ENCODE measurements at places on chromosomes 3 and 15.

GRCh38 chr3:13015286-13016082, 57.7 kb downstream of the IQSEC1 start:
- no peak for DNase-seq

GRCh38 chr3:182487143-182487542, 306.2 kb upstream of the ATP11B start:
- no peak for DNase-seq

DNA sequence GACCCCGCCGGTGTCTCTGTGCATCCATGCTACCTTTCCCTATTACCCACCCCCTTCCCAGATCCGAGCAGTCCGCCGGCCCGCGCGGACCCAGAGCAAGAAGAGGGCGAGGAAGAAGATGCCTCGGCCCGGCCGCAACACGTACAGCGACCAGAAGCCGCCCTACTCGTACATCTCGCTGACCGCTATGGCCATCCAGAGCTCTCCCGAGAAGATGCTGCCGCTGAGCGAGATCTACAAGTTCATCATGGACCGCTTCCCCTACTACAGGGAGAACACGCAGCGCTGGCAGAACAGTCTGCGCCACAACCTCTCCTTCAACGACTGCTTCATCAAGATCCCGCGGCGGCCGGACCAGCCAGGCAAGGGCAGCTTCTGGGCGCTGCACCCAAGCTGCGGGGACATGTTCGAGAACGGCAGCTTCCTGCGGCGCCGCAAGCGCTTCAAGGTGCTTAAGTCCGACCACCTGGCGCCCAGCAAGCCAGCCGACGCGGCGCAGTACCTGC, 788 bp downstream of the FOXB1 start:
- DNase-seq = no peak

DNA sequence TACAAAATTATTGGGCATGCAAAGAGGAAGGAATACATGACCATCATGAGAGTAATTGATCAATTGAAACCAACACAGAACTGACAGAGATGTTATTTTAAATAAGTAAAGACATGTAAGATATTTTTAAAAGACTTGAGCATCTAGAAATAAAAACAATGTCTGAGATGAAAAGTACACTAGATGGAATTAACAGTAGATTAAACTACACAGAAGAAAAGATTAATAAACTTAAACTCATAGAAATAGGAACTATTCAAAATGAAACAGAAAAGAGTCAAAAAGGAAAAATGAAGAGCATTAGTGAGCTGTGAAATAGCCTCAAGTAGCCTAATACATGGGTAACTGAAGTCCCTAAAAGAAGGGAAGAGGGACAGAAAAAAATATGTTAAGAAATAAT, 8.5 kb upstream of the ARF4 start:
- DNase-seq = no peak

- no peak for DNase-seq
These were observed 23.1 kb downstream of the P3H2 start for GRCh38 chr3:190097617-190098016.

GRCh38 chr15:35596285-35596684, 50.3 kb upstream of the DPH6 start:
- no peak for DNase-seq

GRCh38 chr3:185760088-185760487, 64.8 kb downstream of the IGF2BP2 start:
- no peak for DNase-seq

GRCh38 chr3:125200731-125201139, 11.8 kb downstream of the SLC12A8 start:
- DNase-seq = no peak

GRCh38 chr3:196202516-196202970, 8.7 kb downstream of the ZDHHC19 start:
- DNase-seq = no peak

DNA sequence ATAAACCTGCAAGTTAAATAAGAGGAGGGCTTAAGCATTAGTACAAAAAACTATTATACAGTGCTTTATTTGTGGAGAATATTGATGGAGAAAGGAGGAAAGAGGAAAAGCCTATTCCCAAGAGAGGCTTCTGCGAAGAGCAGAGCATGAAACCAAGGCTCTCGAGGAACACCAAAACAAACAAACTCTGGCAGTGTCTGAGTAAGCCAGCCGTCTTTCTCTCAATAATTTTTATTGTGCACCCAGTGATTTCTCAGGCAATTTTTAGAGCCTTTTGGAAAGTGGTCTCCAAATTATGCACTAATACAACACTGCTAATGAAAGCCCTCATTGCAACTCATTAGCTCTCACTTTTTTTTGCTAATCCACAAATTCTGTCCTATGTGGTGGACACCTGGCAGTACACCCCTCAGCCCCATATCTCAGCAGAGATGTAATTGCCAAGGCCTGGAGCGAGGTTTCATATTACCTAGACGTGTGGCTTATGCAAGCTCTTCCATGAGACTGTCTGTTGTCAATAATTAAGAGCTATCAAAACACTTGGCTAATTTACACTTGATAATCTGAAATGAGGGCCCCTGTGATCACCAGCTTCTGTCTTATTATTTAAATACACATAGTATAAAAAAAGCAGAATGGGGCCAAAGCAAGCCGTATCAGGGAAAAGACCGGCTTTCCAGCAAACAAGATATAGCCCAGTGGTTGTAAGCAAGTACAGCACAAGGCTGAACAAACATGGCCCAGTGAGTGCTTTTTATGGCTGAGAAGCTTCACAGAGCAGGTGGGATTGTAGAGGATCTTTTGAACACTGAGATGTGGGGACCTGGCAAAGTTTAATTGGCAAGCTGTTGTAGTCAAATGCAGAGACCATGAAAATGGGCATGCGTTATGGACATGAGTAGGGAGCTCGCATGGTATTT, 216.9 kb downstream of the ROBO2 start:
- DNase-seq = no peak

DNA sequence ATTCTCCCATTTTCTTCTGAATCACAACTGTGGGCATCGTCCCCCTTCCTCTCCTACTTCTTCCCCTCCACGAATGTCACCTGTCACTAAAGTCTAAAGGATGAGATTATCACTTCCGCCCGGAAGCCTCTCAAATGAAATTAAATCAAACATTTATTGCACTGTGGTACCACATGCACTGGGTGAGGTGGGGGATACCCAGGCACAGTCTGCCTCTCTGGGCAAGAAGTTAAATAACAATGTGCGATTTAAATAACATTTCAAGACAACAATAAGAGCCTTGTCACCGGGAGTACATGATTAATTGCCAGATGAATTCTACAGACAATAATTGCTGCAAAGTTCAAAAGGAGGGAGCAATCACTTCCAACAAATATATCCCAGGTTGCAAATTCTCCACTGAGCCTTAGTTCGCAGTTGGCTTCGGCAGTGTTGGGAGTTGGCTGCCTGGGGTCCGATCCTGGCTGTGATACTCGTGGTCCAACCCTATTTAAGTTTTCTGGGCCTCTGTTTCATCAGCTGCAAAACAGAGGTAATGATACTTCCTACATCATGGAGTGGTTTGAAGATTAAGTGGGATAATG, 77.7 kb downstream of the FOXP1 start:
- no peak for DNase-seq

- no peak for DNase-seq
These were observed 56.0 kb upstream of the CHRM5 start for GRCh38 chr15:33912326-33912725.

GRCh38 chr3:124057420-124057819, 65.5 kb upstream of the ROPN1 start:
- no peak for DNase-seq

- no peak for DNase-seq
These were observed 55.7 kb upstream of the DCLK3 start for GRCh38 chr3:36820083-36820482.

DNA sequence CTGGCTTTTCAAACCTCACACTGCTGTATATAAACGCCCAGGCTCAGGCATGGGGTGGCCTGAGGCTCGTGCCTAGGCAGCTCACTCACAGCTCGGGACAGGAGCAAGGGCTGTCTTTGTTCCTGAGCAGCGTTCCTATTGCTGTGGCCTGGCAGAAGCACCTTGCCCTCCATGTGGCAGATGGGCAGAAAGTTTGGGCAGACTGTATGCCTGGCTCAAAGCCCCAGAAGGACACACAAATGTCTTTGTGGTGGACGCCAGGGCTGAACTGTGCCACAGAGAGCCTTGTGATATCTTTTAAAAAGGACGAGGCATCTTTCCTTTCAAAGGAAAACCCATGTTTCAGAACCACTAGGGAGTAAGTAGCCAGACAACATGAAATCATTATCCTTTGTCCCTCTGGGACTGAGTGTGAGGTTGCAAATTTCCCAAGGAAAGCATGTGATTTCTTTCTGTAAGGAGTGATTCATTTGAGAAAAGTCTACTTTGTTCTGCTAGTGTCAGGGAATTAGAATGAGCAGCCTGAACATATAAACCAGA, 29.3 kb upstream of the UBE2E1 start:
- DNase-seq = no peak

DNA sequence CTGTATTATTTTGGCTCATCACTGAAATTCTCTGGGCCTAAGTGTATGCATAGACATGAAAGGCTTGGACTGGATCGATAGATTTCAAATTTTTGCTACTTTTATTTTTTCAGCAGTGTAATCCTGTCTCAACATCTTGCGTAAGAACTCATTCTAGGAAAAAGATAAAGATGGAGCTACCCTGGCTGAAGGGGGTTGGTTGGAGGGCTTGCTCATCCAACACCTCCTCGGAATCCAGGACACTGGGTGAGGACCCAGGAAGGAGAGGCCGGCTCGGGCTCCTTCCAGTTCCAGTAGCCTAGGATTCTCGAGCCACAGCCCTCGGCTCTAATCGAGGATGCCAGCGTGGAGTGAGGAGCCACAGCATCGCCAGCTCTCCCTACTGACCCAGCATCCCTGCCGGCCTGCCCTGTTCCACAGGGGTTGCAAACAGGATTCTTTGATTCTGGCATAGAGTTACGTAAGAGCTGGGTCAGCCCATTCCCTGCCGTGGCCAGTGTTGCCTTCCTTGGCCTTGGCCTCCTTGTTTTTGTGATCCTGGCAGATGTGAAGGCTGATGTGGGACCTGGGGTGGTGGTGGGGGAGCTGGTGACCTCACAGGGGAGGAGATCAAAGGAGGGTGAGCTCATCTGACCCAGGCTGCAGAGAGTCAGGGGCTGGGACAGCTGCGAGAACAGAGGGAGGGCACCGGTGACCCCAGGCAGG, 149.5 kb downstream of the ALDH1A2 start:
- no peak for DNase-seq

- DNase-seq = no peak
These were observed 42.2 kb downstream of the CLDN18 start for GRCh38 chr3:138051947-138052802.

- no peak for DNase-seq
These were observed 714.3 kb upstream of the CFAP20DC start for GRCh38 chr3:59764171-59764570.

GRCh38 chr3:19455546-19455945, 307.2 kb downstream of the KCNH8 start:
- no peak for DNase-seq

GRCh38 chr3:195099951-195100785, 170.8 kb downstream of the XXYLT1 start:
- no peak for DNase-seq
